Right ventricle myocardium inferior (tissue), 1 donor: ENCODE measurements at places on chromosomes 2 and 18. TPM values are rescaled to one million over a fixed set of nuclear protein-coding genes. Genes with fewer than 3 reads are reported as not detected.

CPLX4 gene
- not detected for total RNA-seq

ZNF516 gene
- total RNA-seq = 12.3 TPM

CRACDL gene
- total RNA-seq = 3.9 TPM

ANKRD62 gene
- total RNA-seq = not detected

TRIB2 gene
- 33.4 TPM for total RNA-seq

RNF25 gene
- 15.3 TPM for total RNA-seq

SGO2 gene
- 1.5 TPM for total RNA-seq

PID1 gene
- total RNA-seq = 8.4 TPM

CROCC2 gene
- not detected for total RNA-seq

TMEM247 gene
- not detected for total RNA-seq

GALR1 gene
- total RNA-seq = not detected

BMP10 gene
- 0.35 TPM for total RNA-seq

PAIP2B gene
- total RNA-seq = 64.9 TPM

MC5R gene
- total RNA-seq = not detected

SCN9A gene
- 1.8 TPM for total RNA-seq

HOXD9 gene
- not detected for total RNA-seq

SERPINB12 gene
- total RNA-seq = not detected

IL36G gene
- total RNA-seq = not detected

SP140L gene
- 6.1 TPM for total RNA-seq

GKN2 gene
- total RNA-seq = not detected

RNF152 gene
- total RNA-seq = 12.6 TPM

ACMSD gene
- not detected for total RNA-seq

VWC2L gene
- not detected for total RNA-seq

ST8SIA5 gene
- total RNA-seq = 2.6 TPM

CAPN14 gene
- 0.35 TPM for total RNA-seq

PRSS56 gene
- 0.11 TPM for total RNA-seq

SH3BP4 gene
- 9.3 TPM for total RNA-seq

EPB41L3 gene
- total RNA-seq = 10.5 TPM

HRH4 gene
- 0.19 TPM for total RNA-seq

UGT1A1 gene
- not detected for total RNA-seq

B3GNT7 gene
- total RNA-seq = 9.1 TPM

GAL3ST2 gene
- not detected for total RNA-seq

CNGA3 gene
- not detected for total RNA-seq

CD8B2 gene
- not detected for total RNA-seq
